ENCODE measurements at places on chromosomes 7 and 10.
A peak's percentile ranks its signal among the peaks of the same experiment; 100 is the strongest.

- no peak for DNase-seq
Measured at GRCh38 chr7:151016942-151017341, 7.4 kb downstream of the ATG9B start.

GRCh38 chr7:83984076-83984475, 210.5 kb downstream of the SEMA3A start:
- no peak for DNase-seq

DNA sequence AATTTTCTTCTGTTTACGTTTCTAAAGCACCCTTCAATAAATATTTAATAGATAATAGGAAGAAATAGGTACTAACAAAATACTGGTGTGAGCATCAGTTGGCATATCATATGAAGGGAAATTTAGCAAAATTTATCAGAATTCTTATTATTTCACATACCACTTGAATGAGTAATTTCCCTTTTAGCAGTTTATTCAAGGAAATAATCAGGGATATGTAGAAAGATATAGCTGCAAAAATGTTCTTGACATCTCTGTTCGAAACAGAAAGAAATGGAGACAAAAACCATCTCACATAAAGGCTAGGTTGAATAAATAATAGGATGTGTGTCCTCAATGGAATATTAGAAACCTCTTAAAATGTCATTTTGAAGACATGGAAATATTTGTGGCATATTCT, 35.8 kb upstream of the PIP4K2A start:
- DNase-seq = no peak

DNA sequence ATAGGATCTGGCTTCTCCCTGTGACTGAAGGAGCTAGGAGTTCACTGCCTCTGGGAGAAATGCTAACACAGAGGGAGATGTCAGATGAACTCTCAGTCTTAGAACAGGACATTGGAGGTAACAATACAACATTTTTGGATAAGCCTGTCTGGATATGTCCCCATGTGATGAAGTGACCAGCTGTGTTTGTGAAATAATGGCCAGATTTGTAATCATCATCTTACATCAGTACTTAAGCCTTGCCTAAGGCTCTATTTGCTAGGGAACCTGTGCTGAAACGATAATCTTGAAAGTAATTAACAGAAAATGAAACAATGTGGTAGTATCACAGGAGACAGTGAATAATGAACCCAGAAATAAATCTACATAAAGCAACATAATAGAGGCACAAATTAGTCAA, 56.2 kb downstream of the CRPPA start:
- no peak for DNase-seq

GRCh38 chr7:110007320-110008063, 1083.4 kb upstream of the LRRN3 start:
- DNase-seq = no peak

DNA sequence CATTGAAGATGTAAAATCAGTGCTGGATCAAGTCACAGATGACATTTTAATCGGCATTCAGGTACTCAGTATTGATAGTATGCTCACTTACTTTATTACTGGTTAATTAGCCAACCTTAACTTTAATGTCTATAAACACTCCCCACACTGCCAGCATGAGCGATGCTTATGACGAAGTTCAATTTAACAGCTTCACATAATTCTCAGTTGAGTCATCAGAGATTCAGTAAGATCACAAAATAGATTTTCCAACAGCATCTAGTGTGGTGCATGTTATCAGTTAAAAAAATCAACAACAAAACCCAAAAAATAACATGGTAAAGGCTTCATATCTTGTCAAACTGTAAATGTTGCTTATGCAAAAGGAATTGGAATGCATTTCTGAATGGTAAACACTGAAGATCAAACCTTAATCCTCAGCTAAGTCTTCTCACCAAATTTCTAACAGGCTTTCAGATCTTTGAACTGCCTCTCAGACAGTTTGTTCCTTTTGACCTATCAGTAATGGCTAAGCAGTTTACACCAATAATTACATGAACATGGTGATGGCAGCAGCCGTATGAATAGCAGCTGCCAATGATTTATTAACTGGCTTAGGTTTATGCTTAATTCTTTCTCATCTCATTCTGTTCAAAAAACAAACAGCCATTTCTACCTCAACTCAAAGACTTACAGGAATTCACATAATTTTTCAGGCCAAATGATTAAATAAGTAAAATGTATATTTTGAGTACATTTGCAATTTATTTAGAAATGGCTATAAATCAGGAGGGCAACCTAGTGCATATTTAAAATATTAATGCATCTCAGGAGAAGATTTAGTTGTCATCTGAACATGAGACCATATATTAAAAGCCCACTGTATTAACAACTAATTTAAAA, 98.5 kb downstream of the CABCOCO1 start:
- DNase-seq = peak; percentile 56

DNA sequence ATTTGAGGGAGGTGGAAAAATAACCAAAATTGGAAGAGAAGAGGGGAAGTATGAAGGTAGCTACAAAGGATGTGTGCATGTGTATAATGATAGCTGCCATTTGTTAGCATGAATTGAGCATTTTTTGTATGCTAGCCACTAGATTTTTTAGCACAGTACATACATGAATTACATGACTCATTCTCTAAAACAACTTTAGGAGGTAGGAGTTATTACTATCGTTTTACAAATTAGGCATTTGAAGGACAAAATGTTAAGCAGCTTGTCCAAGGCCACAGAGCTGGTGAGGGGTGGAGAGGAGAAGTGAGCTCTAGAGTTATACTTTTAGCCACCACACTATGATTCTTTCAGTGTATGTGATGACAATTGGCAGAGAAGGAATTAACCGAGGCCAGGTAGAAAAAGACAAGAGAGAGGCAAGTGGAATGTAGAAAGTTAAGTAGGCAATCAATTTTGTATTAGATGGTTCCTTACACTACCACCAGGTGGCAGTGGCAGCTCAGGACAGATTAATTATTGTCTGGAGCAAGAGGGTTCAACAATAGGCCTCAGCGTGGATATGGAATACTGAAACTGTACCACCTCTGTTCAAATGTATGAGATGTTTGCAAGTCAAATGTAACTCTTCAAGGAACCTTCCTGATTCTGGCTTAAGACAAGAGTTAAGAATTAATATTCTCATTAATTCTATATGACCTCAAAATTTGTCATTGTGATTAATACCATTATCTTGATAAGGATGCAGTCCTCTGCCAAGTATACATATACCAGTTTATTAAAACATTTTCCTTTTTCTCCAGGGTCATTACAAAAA, 128.0 kb downstream of the MBL2 start:
- DNase-seq = peak; percentile 52

GRCh38 chr10:64523065-64523759, 1002.0 kb downstream of the REEP3 start:
- no peak for DNase-seq

Data from AG08395 (cell line).